ENCODE measurements at places on chromosomes 5 and 9.

GRCh38 chr5:127056896-127057295, 16.4 kb downstream of the C5orf63 start:
- no peak for DNase-seq

DNA sequence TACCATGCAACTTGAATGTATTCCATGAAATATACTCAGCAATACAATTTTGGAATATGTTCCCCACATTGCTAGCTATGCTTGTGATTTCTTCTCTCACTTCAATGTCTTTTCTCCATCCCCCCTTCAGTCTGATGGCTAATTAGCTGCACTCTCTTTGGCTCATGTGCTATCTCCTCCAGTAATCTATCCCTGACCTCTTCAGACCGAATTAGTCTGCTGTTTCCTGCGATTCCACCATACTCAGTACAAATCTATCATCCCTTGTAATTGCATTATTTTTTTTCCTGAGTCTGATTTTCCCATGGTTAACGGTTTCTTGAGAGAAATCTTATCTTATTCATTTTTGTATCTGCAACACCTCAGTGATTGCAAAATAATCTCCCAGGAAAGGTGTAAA, 360.7 kb upstream of the CDH10 start:
- DNase-seq: no peak

- no peak for DNase-seq
These were observed 11.6 kb downstream of the ARHGEF28 start for GRCh38 chr5:73637565-73637964.

- no peak for DNase-seq
These were observed 66.4 kb downstream of the MACROH2A1 start for GRCh38 chr5:135332519-135333150.

DNA sequence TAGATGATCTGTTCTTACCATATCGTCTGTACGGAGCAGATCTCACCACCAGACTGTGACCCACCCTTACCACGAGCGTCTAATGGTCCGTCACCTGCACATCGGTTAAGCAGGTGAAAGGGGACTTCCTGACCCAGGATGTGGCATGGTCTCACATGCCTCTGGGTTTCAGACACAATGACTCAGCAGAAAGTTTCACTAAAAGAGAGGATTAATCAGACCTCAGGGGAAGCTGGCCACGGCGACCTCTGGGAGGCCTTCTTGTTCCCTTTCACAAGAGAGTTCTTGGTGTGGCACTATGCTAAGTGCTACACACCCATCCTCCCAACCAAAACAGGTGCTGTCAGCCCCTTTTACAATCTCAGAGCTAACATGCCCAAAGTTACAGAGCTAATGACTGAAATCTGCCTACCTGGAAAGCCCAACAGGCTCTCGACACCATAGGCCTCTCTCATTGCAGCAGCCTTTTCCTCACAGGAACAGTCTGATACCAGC, 41.6 kb downstream of the ADAMTS12 start:
- peak; percentile 2 for DNase-seq

DNA sequence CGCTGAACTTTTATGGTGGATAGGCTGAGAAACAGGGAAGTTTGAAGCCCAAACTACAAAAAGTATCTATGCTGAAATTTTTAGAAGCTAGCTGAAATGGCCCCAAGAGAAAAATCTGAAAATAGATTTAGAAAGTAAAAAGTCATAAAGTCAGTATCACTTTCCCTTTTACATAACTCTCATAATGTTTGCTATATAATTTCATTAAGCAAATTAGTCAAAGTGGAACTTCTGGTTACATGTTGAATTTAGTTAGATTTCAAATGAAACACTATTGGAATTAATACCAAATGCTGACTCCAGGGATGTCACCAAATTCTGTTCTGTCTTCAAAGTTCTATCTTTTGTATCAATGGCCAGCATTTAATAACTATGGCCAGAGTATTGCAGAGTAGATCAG, 126.9 kb downstream of the TTC39B start:
- no peak for DNase-seq

GRCh38 chr9:131605770-131606590, 60.7 kb downstream of the PRRT1B start:
- DNase-seq: no peak

GRCh38 chr5:142929587-142929986, 159.4 kb downstream of the ARHGAP26 start:
- DNase-seq: peak; percentile 7

GRCh38 chr5:1315709-1316587, 21.1 kb upstream of the TERT start:
- no peak for DNase-seq

- no peak for DNase-seq
These were observed 44.1 kb upstream of the VDAC1 start for GRCh38 chr5:134048864-134049263.

- DNase-seq: no peak
These were observed 470.6 kb downstream of the PRDM9 start for GRCh38 chr5:23977997-23978396.

- no peak for DNase-seq
These were observed 55.2 kb downstream of the MCTP1 start for GRCh38 chr5:95229646-95230045.

DNA sequence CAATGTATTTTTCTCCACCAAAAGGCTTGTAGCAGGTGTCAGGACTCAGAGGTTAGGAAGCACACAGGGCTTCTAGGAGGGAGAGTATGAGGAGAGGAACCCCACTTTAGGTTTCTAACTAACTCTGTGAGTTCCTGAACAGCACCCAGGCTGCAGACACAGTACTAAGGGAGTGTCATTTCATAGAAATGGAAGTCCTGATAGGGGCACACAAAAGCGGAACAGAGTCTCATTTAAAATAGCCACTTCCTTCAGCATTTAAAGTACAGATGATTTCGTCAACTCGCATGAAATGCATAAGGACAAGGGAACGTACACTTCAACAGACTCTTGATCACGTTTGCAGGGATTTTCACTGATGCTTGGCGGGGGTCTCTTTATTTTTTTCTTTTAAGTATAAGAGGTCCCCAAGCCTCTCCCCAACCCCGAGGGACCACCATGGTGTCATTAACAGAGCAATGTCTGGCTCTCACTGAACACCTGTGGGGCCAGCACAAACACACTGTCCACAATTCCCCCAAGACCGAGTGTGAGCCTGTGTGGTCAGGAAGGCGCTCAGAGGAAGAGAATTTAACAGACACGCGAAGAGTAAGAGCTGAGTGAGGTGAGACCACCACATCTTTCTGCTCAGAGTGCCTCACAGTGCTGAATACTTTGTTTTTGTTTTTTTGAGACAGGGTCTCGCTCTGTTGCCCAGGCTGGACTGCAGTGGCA, 82.3 kb downstream of the SECISBP2 start:
- no peak for DNase-seq

- no peak for DNase-seq
These were observed 356.3 kb downstream of the CSNK1G3 start for GRCh38 chr5:123868267-123868666.

DNA sequence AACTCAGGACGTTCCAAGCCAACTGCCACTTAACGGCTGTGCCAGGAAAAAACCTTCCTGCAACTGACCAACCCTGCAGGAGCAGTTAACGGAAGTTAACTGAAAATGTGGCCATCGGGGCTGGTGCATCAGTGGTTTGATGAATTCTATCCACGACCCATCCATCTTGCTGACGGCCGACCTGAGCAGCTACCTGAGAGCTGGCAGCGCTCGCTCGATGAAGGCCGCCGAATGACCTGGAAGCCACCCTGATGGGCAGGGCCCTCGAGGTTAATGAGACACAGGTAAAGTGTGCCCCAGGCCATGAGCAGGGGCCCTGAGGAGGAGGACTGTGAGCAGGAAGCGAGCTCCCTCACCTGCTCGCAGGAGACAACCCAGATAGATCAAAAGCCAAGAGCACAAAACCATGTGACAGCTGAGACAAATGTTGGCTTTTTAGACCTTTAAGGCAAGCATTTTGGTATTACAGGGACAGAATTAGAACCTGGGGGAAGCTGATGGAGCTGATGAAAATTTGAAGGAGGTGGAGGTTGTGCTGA, 35.3 kb upstream of the FLT4 start:
- DNase-seq: no peak

DNA sequence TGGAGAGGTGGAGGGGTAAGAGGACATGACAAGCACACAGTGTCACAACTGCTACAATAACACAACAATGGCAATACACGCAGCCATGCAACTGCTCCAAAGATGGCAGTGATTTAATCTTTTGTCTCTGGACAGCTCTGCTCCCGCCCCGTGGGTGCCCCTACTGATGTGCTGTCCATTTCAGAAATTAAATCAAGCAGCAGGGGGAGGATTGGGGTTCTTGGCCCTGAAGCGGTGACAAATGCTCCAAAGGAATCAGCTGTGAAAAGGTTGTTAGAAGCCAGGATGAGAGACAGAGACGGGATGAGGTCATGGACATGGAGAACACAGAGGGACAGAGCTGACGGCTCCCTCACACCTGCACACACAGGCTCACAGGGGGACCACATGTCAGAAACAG, 22.6 kb downstream of the CNTFR start:
- DNase-seq: no peak

GRCh38 chr5:102624405-102624804, 125.6 kb upstream of the SLCO6A1 start:
- no peak for DNase-seq

GRCh38 chr9:26637101-26637500, 255.5 kb downstream of the CAAP1 start:
- DNase-seq: no peak

GRCh38 chr5:28328681-28329080, 1290.3 kb upstream of the CDH9 start:
- no peak for DNase-seq

- DNase-seq: no peak
These were observed 26.4 kb downstream of the RGS7BP start for GRCh38 chr5:64532212-64532611.

- no peak for DNase-seq
These were observed 283.9 kb downstream of the GADD45G start for GRCh38 chr9:89888677-89889076.

GRCh38 chr5:89445106-89445745, 562.2 kb upstream of the MEF2C start:
- no peak for DNase-seq

- no peak for DNase-seq
These were observed 70.4 kb downstream of the MUSK start for GRCh38 chr9:110738982-110739381.

GRCh38 chr5:74978345-74978744, 74.0 kb downstream of the GCNT4 start:
- DNase-seq: no peak

DNA sequence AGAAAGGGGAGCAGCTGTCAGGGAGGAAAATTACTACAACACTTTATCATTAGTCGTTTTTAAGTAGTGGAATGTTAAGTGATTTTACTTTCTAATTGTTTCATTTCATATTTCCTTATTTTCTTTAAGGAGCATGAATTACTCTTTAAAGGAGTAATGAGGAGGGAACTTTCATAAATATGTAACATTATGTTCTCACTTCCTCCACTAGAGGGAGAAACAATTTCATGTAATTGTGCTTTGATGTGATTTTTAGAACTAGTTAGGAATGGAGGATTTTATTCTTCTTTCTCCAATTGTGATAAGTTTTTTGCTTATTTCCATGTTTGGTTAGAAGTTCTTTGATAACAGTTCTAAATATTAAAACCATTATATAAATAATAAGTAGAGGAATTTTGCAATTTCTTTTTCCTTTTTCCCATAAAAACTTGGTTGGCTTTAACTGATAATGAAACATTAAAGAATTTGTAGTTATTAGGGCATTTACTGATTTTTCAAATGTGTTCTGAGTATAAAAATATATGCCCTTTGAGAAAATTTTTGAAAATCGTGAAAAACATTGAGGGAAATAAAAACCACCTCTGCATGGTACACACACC, 25.6 kb downstream of the CEP78 start:
- DNase-seq: no peak

- peak; percentile 10 for DNase-seq
These were observed 1.3 kb downstream of the MAN2A1 start for GRCh38 chr5:109690975-109691574.

DNA sequence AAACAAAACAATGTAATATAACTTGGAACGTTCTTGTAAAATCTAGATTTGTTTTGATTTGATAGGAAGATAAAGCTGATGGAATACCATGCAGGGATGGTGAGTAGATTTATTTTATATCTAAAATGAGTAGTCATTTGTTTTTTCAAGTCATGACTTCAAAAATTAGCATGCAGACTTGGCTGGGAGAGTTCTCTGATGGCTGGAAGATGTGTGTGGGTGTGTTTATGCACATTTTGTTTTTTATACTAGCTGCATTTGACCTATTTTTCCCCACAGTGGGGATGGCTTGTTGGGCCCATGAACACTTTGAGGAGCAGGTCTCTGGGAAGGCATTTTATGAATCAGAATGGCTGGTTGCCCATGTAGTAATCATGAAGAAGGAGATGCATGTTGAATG, 109.2 kb downstream of the MTRR start:
- no peak for DNase-seq
